ENCODE measurements at places on chromosomes 1 and 21. TPM values are rescaled to one million over a fixed set of nuclear protein-coding genes. Genes with fewer than 3 reads are reported as not detected.

Gene UQCRHL
- 0.50 TPM for polyA plus RNA-seq

Gene TAF13
- polyA plus RNA-seq, result 21.0 TPM

Gene TDRD5
- polyA plus RNA-seq, result not detected

Gene BATF3
- 0.65 TPM for polyA plus RNA-seq

Gene KCNT2
- polyA plus RNA-seq, result 1.7 TPM

- peaks cover 26% of the 10 kb centered on the region for H3K4me1 ChIP-seq
- no peaks in the 10 kb centered on the region for H3K27me3 ChIP-seq
- DNase-seq, result no peak
- H3K4me3 ChIP-seq, result no peak overlapping the region
- H3K27ac ChIP-seq, result no peak overlapping the region
- no peaks in the 10 kb centered on the region for H3K36me3 ChIP-seq
Observed at GRCh38 chr1:40167317-40167716, 6.1 kb downstream of the RLF start.

DNA sequence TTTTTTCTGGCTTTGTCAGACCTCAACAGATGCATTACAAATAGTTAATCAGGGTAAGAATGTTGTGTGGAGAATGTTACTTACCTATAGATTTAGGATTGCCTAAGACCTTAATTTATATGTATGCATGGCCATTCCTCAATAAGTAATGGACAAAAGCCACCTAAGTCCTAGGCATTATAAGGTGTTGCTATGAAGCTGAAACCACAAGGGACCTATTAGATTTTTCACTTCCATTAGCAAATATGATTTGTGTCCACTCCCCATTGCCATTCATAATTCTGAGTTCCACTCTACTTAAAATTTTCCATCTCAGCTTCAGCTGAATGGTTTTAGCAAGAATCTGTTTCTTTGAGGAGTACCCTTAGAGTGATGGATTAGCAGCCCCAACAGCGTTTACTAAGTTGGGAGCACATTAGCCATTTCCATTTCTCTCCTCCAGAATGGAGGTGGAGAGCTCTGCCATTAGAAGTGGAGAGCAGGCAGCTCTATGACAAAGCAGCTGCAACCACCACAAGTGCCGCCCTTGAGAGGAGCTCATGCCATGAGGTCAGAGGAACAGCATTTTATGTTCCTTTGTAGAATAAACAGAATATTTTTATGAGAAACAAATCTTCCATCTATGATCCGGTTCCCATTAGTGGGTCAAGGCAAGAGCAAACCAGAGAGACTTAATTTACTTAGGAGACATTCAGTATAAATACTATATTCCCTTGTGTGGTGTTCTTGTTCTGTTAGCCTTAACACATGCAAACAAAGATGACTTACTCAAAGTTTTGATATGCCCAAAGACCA, 28.9 kb upstream of the C1orf87 start:
- no peak for DNase-seq
- no peak overlapping the region for H3K4me3 ChIP-seq
- no peaks in the 10 kb centered on the region for H3K36me3 ChIP-seq
- peaks cover 5% of the 10 kb centered on the region for H3K27me3 ChIP-seq

DNA sequence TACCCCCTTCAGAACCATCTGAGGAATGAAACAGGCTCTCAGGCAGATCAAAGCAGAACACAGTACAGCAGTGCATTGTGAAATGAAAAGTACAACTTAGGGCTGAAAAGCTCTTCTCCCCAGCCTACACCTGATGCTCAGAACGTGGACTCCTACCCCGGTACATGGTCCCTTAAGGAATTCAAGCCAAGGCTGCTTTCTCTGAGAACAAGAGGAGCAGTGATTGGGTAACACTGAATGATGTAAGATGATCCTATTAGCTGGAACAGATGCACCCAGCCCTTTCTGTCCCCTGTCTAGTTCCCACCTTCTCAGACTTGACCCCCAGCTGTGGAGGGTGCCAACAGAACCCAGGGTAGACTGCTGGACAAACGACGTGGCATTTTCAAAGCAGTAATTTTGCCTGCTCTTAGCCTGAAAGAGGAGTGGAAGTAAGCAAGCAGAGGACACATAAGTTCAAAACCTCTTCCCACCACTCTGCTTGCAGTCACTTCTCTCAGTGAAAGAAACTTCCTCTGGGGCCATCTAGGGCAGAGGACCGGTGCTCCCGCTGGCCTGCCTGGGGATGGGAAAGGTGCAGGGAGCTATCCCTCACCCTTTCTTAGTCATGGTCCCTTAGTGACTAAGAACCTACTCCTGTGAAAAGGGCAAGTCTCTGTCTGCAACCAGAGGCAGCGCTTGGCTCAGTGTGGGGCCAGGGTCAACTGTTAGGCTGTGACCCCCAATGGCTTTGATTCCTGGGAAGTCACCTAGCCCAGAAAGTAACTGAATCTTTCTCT, 72.7 kb downstream of the TRABD2B start:
- H3K4me3 ChIP-seq, result no peak overlapping the region
- no peaks in the 10 kb centered on the region for H3K36me3 ChIP-seq
- no peaks in the 10 kb centered on the region for H3K27me3 ChIP-seq
- no peak for DNase-seq

- no peaks in the 10 kb centered on the region for H3K27me3 ChIP-seq
- H3K27ac ChIP-seq, result no peak overlapping the region
- H3K36me3 ChIP-seq, result no peaks in the 10 kb centered on the region
- no peak overlapping the region for H3K4me3 ChIP-seq
Observed at GRCh38 chr21:22253761-22254160, 1255.6 kb downstream of the NCAM2 start.

DNA sequence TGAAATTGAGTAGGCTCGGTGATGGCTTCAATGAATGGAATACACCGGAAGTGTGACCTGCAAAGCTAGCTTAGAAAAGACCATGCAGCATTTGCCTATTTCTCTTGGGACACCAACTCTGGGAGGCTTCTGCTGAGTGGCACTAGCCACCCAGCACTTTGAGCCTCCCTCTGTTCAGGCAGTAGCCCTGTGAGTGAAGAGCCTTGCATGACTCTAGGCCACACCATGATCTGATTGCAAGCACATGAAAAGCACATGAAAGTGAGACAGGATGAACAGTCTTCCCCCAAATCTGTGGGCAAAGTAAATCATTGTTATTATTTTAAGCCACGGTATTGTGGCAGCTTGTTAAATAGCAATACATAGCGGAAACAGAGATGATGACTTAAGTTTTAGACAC, 2.8 kb downstream of the CD48 start:
- H3K4me3 ChIP-seq, result no peak overlapping the region
- no peaks in the 10 kb centered on the region for H3K27me3 ChIP-seq
- H3K27ac ChIP-seq, result peak overlapping the region; percentile 53
- no peaks in the 10 kb centered on the region for H3K4me1 ChIP-seq

DNA sequence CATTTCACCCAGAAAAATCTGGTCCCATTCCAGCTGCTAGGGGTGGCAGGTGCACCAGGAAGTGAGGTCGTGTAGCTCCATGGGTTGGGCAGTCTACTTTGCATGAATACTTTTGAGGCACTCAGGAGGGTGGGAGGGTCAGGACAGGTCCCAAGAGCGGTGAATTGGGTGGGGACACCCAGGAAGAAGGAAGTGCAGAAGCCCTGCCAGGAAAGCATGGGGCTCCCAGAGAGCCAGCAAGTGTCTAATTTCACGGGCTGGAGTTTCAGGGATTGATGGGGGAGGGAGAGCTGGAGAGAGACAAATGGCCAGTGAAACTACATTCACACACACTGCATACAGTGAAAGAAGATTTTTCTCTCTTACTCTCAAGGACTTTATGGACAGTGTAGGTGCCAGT, 137.8 kb downstream of the GALNT2 start:
- no peak overlapping the region for H3K27ac ChIP-seq
- no peak for DNase-seq
- no peak overlapping the region for H3K4me3 ChIP-seq
- peaks cover 33% of the 10 kb centered on the region for H3K36me3 ChIP-seq
- no peaks in the 10 kb centered on the region for H3K27me3 ChIP-seq

GRCh38 chr21:35896060-35896459, 164.3 kb downstream of the SETD4 start:
- no peak for DNase-seq
- H3K4me3 ChIP-seq, result no peak overlapping the region
- H3K27ac ChIP-seq, result no peak overlapping the region
- H3K4me1 ChIP-seq, result no peaks in the 10 kb centered on the region

DNA sequence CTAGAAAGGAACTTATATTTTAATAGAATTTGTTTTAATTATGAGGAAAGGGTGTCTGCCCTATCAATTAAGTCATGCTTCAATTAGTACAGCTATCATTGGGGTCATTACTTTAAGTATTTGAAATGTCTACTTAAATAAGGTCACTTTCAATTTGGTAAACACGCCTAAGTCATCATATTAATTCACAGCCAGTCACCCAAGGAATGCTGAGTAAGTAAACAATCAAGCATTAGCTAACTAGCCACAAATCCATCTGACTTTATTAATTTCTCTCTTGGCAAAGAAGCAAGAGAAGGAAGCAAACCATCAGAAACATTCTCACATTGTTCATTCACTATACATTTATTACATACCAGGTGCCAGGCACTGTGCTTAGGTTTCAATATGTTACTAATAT, 1.2 kb upstream of the LRRC52 start:
- peaks cover 5% of the 10 kb centered on the region for H3K4me1 ChIP-seq
- H3K4me3 ChIP-seq, result no peak overlapping the region
- no peaks in the 10 kb centered on the region for H3K36me3 ChIP-seq
- H3K27ac ChIP-seq, result no peak overlapping the region
- DNase-seq, result no peak
- H3K27me3 ChIP-seq, result no peaks in the 10 kb centered on the region

DNA sequence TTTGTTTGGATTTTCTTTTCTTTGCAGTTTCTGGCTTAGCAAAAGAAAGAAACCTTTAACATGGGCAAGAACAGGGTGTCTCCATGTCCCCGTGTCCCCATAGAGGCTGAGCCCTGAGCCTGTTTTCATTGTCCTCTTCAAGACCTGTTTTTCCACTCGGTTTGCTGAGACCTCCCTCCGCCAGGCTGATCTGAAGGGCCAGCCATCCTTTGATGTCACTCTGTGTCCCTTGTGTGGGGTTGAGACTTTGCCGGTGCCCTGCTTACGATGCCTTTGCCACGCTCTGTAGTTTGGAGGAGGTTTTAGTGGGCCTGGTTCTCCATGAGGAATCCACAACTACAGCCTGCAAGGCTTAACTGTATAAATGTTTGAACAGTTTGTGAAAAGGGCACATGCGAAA, 23.8 kb downstream of the IFNGR2 start:
- no peak overlapping the region for H3K4me3 ChIP-seq
- no peak overlapping the region for H3K27ac ChIP-seq
- H3K36me3 ChIP-seq, result peaks cover 55% of the 10 kb centered on the region
- no peaks in the 10 kb centered on the region for H3K27me3 ChIP-seq
- no peak for DNase-seq

GRCh38 chr1:174413632-174414031, 34.1 kb upstream of the GPR52 start:
- H3K4me3 ChIP-seq, result peak overlapping the region; percentile 35
- DNase-seq, result no peak
- H3K36me3 ChIP-seq, result no peaks in the 10 kb centered on the region
- H3K4me1 ChIP-seq, result no peaks in the 10 kb centered on the region
- H3K27ac ChIP-seq, result peak overlapping the region; percentile 52

DNA sequence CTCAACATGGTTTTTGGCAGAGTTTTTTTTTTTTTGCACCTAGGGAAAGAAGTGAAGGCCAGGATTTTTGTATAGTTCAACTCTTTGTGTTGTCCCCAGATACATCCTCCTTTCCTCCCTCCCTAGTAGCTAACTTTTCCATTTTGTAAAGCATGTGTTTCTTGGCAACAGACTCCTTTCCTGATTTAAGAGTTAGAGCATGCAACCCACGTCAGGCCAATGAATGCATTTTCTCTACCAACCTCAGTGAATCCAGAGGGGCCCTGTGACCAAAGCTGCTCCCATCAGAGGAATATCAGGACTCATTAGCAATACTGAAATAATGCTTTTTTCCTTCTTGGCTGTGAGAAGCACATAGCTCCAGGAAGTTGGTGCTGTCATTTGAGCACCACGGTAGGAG, 287.2 kb downstream of the LMO4 start:
- no peak overlapping the region for H3K4me3 ChIP-seq
- H3K36me3 ChIP-seq, result no peaks in the 10 kb centered on the region
- no peak for DNase-seq
- no peaks in the 10 kb centered on the region for H3K4me1 ChIP-seq

GRCh38 chr1:50175719-50176639, 67.3 kb downstream of the ELAVL4 start:
- H3K27me3 ChIP-seq, result no peaks in the 10 kb centered on the region
- DNase-seq, result no peak
- H3K27ac ChIP-seq, result peak overlapping the region; percentile 38
- H3K36me3 ChIP-seq, result no peaks in the 10 kb centered on the region

DNA sequence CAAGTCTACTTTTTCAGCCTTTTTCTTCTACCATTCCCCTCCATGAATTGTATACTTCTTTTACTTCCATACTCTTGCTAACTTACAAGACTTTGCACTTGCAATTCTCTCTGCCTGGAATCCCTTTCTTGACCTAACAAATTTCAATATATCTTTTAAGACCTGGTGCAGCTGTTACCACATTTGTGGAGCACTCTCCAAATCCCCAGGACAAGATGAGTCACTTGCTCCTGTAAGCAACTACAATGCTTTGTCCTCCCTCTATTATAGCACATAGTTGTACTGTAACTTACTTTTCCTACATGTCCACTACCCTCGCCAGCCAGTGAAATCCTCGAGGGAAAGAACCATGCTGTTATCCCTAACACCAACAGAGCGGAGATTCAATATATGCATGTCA, 43.1 kb downstream of the WARS2 start:
- H3K27ac ChIP-seq, result no peak overlapping the region
- no peaks in the 10 kb centered on the region for H3K36me3 ChIP-seq
- no peak for DNase-seq
- no peaks in the 10 kb centered on the region for H3K4me1 ChIP-seq
- no peak overlapping the region for H3K4me3 ChIP-seq

DNA sequence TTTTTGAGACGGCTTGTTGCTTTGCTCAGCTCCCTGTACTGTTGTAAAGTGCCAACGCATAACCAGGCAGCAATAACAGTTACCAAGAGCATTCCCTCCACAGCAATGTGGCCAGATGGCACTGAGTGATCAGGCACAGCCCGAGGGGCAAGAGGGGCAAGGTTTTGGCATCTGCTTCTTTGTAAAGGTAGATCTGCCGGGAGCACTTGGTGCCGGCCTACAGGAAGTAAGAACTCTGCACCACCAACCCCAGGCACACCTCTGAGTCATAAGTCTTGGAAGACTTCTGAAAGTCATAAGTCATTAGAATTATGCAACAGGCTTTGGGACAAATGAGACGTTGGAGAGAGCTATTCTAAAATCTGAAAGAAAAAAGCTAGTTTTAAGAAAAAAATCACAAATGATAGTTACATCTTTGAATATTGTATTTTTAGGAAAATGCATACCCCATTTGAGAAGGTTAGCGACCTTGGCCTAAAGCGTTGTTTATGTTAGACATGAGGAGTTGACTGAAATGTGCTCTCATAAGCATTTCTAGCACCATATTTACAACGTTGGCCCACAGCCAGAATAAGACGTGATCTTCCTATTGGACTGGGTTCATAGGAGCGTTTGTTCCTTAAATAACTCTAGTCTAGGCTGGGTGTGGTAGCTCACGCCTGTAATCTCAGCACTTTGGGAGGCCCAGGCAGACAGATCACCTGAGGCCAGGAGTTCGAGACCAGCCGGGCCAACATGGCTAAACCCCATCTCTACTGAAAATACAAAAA, 37.7 kb upstream of the MAP10 start:
- no peak overlapping the region for H3K27ac ChIP-seq
- no peak for DNase-seq
- H3K4me1 ChIP-seq, result peaks cover 10% of the 10 kb centered on the region
- no peaks in the 10 kb centered on the region for H3K27me3 ChIP-seq

- H3K27me3 ChIP-seq, result no peaks in the 10 kb centered on the region
- H3K4me3 ChIP-seq, result no peak overlapping the region
- no peaks in the 10 kb centered on the region for H3K4me1 ChIP-seq
- H3K27ac ChIP-seq, result no peak overlapping the region
Observed at GRCh38 chr1:239719642-239720258, 333.4 kb downstream of the CHRM3 start.
